Tracheal epithelial cell (primary cell): ENCODE measurements at places on chromosomes 12 and 14. TPM values are rescaled to one million over a fixed set of nuclear protein-coding genes. Genes with fewer than 3 reads are reported as not detected.

Gene FOXG1
- total RNA-seq = not detected in 2 replicates

Gene CLEC2B
- 4.1 and 11.9 TPM in 2 replicates for total RNA-seq

Gene DTX3
- 2.1 and 7.0 TPM in 2 replicates for total RNA-seq

Gene PCED1B
- 0.48 and 0.85 TPM in 2 replicates for total RNA-seq

Gene C12orf50
- not detected in 2 replicates for total RNA-seq
